GM12864 (cell line): ENCODE measurements at places on chromosomes 5 and 9.

GRCh38 chr9:135422341-135422944, 57.1 kb upstream of the PPP1R26 start:
- no peak for DNase-seq

DNA sequence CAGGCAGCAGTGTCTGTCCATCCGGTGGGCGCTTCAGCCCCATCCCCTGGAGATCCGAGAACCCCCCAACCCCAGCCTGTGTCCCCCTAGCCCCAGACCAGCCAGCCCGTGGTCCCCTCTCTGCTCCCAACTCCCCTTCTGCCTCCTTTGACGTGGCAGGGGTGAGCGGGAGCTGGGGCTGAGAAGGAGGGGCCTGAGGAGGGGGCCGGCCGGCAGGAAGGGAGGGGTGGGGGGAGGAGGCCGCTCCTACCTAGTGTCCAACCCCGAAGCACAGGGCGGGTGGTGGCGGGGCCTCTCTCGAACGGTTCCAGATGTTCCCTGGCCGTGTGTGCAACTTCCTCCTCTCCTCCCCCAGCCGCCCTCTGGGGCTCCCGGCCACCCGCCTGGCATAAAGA, 31.0 kb downstream of the GOLGA2 start:
- DNase-seq, result no peak

- no peak for DNase-seq
These were observed 69.2 kb downstream of the PDZD2 start for GRCh38 chr5:31708089-31708488.

GRCh38 chr5:151614565-151614964, 23.4 kb upstream of the FAT2 start:
- DNase-seq, result no peak

DNA sequence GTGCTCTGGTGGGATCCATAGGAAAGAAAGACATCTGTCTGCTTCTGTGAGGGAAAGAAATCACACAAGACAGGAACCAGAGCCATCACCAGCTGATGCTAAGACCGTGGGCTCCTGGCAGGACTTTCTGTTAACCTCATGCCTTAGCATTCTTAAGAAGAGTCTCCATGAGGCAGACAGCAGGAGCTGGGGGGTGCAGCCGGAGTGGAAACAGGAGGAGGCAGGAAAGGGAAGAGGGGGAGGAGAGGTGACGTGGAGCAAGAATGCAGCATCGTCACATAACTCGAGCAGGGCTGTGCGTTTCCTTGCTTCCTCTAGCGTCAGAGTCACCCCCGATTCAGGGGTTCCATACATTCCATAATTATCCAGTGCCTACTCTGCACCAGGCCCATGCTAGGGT, 53.6 kb downstream of the ERGIC1 start:
- no peak for DNase-seq

DNA sequence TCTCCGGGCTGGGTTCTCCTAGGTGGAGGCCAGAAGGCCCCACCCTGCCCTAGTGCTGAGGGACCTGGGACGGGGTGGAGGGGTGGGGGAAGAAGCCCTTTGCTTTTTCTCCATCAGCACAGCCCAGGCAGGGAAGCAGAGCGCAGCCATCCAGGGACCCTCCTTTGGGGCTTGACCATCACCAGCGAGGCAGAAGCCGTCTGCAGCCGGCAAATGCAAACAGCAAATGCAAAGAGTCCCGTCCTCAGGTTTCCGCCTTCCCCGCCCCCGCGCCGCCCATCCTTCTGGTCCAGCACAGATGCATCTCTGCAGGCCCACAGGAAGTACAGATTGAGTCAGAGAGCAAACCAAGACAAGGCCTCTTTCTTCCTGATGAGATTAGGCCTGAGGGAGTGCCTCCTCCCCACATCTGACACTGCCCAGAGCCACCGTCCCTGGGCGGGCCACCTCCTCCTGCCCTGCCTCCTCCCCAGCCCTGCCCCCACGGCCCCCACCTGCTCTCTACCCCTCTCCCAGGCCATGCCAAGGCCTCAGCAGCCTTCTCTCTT, 23.4 kb downstream of the CORO2A start:
- DNase-seq, result peak; percentile 77

GRCh38 chr9:8365029-8365428, 565.5 kb upstream of the DMAC1 start:
- no peak for DNase-seq

GRCh38 chr9:35923927-35924763, 14.9 kb downstream of the SPAAR start:
- DNase-seq, result no peak

DNA sequence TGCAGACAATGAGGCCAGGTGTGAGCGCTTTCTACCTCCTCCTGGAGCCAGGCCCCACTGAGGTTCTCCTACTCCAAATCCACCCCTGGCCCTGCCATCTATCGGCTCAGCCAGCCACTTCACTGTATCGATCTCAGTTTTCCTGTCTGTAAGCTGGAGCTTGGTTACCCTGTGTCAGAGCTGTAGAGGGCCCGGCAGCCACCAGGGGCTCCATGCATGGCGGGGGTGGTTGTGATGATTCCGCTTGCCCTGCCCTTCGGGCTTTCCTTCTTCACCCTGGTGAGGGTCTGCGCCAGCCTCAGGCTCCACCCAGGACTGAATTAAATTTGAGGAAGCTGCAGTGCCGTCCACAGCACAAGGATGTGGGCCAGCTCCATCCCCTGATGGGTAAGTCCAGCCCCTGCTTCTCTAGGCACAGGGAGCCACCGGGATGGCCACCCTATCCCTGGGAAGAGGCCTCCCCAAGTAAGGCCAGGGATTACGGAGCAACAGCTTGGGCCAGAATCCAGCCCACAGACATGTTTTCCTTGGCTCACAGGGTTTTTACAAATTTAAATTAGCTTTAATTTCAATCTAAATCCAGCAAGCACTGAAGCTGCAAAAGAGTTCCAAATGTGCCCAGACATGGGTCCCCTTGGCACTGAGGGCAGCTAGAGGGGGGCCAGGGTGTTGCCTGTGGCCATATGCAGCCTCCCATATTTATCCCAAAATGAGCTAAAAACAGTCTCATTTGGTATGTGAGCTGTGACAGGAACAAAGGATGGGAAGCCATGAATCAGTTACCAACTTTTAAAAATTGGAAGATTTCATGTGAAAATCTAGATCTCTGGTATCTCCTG, 89.1 kb upstream of the FBXW11 start:
- DNase-seq, result no peak

DNA sequence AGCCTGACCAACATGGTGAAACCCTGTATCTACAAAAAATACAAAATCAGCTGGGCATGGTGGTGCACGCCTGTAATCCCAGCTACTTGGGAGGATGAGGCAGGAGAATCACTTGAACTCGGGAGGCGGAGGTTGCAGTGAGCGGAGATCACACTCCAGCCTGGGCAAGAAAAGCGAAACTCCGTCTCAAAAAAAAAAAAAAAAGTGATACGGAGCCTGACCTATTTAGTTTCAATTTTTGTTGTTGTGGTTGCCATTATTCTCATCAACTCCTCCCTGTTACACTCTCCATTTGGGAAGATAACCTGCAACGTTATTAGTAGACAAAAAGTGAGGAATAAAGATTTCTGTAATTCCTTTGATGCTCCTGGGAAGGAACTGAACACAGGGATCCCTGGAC, 1.3 kb downstream of the STOM start:
- DNase-seq, result no peak

- DNase-seq, result no peak
These were observed 666.7 kb downstream of the LRRC70 start for GRCh38 chr5:63245271-63245670.

DNA sequence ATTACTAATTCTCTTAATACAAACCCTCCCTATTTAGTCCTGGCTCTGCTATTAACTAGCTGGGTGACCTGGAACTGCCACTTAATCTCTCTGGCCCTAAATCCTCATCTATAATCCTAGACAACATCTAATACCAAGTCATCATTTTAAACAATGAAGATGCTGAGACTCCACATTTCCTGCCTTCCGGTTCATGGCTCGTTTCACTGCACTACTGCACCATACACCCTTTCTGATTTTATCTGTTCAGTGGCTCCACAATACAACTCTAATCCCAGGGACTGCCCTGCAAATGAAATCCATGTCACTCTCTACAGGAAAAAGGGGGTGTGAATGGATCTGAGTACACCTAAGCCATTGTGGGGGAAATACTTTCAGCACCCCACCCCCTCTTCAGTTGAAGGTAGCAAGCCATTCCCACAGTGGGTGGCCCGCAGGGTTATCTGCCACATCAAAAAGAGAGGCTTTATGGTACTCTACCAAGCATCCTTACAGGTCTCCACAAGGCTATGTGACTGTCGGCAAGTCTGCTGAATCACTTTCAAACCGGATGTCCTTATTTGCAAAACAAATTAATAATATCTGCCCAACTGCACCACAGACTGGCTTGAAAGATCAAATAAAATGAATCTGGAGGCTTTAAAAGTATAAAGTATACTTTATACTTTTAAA, 89.5 kb downstream of the EPB41L4A start:
- peak; percentile 13 for DNase-seq

DNA sequence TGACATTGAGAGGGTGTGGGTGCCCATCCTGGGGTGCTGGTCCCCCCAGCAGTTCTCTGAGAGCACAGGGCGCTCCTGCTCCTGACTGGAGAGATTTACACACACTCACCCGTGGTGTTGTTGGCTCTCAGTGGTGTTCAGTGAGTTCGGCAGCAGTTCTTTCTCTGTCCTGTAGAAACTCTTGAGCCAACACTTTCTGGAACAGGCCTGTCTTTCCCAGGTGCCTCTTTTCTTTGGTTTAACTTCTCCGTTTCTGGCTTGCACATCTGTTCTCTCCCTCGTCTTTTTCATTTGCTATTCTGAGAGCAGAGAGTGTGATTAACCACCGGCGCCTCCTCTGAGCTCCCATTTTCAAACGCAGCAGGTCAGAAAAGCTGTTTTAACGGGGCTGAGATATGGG, 284.5 kb downstream of the IRX2 start:
- DNase-seq, result no peak

DNA sequence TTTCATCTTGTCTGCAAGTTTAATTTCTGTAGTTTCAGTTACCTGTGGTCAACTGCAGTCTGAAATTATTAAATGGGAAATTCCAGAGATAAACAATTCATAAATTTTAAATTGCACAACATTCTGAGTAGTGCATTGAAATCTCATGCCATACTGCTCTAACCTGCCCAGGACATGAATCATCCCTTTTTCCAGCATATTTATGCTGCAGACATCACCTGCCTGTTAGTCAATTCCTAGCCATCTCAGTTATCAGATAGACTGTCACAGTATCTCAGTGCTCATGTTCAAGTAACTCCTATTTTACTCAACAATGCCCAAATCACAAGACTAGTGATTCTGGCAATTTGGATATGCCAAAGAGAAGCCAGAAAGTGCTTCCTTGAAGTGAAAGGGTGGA, 223.0 kb upstream of the GRIA1 start:
- no peak for DNase-seq

DNA sequence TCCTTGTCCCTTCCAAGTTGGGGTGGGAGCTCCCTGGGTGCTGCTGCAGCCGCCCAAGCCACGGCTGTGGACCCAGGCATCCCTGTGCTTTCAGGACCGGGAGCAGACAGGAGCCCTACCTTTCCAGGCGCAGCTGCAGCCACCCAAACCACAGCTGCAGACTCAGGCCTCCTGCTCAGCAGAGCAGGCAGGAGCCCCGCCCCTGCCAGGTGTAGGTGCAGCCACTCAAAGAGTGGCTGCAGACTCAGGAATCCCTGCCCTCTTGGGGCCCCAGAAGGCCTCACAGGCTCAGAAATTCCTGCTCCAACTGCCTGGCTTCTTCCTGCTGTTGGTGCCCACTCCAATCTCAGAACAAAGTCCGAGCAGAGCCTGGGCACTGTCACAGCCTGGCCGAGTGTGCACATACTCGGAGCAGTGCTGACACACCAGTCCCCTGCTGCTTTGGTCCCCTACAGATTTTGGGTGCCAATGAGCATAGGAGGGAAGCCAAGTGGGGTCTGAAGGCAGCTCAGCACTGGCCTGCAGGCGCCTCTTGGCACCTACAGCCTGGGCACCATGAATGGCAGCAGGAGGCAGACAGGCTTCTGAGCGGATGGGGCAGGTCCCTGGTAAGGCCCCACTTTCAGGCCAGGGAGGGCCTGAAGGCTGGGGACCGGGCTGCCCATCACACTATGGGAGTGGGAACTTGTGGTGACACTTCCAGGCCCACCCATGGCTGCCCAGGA, 6.0 kb upstream of the TESK1 start:
- no peak for DNase-seq

- no peak for DNase-seq
These were observed 21.6 kb downstream of the HMGXB3 start for GRCh38 chr5:150022158-150022531.

GRCh38 chr5:37738057-37738691, 101.7 kb downstream of the GDNF start:
- DNase-seq, result peak; percentile 39

DNA sequence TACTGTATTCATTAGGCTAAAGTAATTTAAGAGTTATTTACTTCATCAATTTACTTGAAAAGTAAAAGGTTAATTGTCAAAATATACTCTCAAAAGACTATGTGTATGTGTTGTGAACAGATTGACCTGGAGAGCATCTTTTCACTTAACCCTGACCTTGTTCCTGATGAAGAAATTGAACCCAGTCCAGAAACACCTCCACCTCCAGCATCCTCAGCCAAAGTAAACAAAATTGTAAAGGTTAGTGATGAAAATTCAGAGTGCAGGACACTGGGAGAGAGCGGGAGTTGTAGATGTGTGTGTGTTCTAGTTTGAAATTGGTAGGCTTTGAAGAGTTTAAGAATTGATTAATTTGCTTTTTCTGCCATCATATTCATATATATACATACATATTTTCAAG, 41.9 kb downstream of the KIF2A start:
- DNase-seq, result no peak

- no peak for DNase-seq
These were observed 312.5 kb downstream of the RASEF start for GRCh38 chr9:82750411-82750913.

- no peak for DNase-seq
These were observed 27.4 kb downstream of the SNX30 start for GRCh38 chr9:112777914-112778313.

- DNase-seq, result peak; percentile 50
These were observed 39.5 kb upstream of the GLIS3 start for GRCh38 chr9:4339357-4339756.

DNA sequence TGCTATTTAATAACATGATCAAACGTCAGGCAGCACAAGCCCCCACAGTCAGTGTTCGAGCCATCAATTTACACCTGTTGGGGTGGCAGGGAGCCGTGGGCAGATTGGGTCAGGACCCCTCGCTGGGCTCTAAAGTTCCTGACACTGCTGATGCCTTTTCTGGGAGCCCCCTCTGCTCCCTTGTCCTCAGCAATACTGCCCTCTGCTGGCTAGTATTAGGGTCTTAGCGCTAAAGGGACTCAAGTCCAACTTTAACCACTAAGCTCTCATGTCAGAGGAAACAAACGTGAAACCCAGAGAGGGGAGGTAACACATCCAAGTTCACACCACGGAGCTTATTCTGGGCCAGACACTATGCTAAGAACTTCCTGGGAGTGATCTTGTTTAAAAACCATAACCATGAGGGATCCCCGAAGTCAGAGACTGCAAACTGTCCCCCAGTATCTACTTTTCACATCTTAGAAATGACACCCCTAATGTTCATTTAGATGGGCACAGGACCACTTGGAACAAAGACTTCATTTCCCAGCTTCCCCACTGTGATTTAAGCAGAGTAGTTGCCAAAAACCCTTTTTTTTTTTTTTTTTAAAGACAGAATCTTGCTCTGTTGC, 20.4 kb downstream of the ANKS6 start:
- peak; percentile 34 for DNase-seq
